ENCODE measurements at places on chromosomes 4 and X.

DNA sequence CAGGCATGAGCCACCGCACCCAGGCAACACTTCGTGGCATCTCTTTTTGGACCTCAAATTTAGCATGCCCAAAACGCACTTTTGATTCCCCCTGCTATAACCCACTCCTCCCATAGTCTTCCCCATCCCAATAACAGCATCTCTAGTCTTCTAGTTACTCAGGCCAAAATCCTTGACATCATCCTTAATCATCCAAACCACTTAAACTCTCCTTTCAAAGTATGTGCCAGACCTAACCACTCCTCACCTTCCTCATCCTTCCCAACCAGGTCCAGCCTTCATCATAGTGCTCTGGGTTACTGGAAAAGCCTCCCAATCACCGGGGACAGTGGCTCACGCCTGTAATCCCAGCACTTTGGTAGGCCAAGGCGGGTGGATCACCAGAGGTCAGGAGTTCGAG, 41.9 kb downstream of the AFAP1 start:
- no peak for DNase-seq

- DNase-seq: no peak
Observed at GRCh38 chr4:120158046-120158445, 91.4 kb upstream of the MAD2L1 start.

DNA sequence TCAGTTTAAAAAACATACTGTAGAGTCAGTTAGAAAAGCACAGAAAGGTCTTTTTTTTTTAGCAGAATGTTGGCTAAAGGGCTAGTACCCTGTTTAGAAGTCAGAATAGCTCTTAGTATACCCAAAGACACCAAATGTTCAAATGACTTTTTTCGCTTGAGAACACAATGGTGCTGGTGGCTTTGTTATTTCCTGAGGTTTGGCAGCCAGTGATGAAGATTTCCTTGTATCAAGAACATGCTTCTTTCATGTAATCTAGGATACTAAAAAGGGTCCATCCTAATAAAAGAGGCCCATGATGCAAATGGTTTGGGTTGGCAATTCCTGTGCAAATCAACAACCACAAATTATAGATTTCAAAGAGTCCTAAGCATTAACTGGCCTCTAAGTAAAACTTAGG, 21.1 kb upstream of the CD40LG start:
- no peak for DNase-seq

- DNase-seq: no peak
Observed at GRCh38 chr4:8272472-8273428, 3.2 kb downstream of the HTRA3 start.

- no peak for DNase-seq
Observed at GRCh38 chr4:7650606-7651385, 216.1 kb upstream of the PSAPL1 start.

DNA sequence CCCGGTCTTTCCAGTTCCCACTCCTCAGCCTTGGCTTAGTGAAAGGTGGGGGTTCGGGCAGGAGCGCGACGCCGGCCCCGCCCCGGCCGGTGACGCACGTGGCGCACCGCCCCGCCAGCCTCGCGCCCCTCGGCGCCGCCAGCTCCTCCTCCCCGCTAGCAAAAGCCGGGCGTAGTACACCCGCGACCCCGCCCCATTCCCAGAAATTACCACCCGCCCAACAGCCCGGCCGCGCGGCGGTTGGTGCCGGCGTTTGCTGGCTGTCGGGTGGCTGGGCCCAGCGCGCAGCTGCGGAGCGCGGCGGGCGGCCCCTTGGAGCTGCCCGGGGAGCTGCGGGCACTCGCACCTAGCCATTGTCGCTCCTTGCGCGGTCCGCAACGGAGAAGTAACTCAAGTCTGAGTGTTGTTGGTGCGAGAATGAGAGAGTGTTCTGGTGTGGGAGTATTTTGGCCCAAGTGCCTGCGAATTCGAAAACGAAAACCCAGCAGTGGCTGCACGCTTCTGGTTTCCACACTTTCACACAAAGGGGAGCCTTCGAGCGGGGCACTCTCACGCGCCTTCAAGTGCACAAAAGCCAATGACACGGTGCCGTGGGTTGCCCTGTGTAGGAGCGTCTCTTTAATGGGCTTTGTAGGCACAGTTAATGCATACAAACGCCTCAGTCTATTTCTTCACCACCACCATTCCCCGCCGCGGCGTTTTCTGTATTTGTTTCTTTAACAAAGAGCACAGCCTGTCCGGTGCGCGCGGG, 1.0 kb upstream of the ELF2 start:
- DNase-seq: peak; percentile 83

GRCh38 chrX:32084757-32085156, 1012.9 kb upstream of the FTHL17 start:
- DNase-seq: no peak

DNA sequence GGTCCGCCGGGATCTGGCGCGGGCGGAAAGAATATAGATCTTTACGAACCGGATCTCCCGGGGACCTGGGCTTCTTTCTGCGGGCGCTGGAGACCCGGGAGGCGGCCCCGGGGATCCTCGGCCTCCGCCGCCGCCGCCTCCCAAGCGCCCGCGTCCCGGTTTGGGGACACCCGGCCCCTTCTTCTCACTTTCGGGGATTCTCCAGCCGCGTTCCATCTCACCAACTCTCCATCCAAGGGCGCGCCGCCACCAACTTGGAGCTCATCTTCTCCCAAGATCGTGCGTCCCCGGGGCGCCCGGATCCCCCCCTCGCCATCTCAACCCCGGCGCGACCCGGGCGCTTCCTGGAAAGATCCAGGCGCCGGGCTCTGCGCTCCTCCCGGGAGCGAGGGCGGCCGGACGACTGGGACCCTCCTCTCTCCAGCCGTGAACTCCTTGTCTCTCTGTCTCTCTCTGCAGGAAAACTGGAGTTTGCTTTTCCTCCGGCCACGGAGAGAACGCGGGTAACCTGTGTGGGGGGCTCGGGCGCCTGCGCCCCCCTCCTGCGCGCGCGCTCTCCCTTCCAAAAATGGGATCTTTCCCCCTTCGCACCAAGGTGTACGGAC, 482 bp upstream of the SHOX start:
- DNase-seq: no peak

DNA sequence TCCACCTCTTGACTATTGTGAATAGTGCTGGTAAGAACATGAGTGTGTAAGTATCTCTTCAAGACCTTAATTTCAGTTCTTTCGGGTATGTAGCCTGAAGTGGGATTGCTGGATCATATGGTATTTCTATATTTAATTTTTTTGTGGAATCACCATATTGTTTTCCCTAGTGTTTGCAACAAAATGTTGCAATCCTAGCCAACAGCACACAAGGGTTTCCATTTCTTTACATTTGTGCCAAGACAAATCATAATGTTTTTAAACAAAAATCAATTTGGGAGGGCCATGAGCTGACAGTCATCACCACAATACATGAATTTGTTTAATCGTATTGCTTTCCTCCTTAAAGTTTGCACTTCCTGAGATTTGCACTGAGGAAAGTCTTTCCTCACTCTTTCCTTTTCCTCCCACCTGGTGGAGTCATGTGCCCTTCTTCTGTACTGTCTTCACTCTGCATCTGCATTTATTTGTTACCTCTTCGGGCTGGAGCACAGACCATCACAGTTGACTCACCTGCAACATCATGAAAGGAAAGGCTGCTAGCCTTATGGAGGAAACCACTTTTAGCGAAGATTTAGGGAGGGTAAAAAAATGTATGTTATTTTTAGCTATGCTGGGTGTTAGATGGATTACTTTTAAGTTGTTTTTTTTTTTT, 269.4 kb downstream of the DCTD start:
- DNase-seq: no peak
